ENCODE measurements at places on chromosomes 1 and 21.

GRCh38 chr1:174991473-174991872 is 8.3 kb upstream of the CACYBP start:
- DNase-seq, result no peak

GRCh38 chr1:204295671-204296070 is 64.1 kb downstream of the PLEKHA6 start:
- no peak for DNase-seq

DNA sequence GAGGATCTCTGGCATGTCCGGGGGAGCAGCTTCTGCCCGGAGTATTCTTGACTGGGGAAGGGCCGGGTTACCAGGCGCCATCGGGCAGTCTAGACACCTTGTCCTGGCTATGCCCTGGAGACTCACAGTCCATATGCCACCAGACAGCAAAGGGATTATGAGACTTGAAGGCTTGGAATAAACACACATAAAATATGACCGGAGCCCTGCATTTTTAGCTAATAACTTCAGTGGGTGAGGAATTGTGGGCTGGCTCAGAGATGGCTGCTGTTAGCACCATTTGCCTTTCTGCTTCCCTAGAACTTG is 15.5 kb downstream of the NTPCR start:
- DNase-seq, result no peak

- no peak for DNase-seq
These were observed 528.5 kb downstream of the ADGRL2 start for GRCh38 chr1:82329226-82329625.

DNA sequence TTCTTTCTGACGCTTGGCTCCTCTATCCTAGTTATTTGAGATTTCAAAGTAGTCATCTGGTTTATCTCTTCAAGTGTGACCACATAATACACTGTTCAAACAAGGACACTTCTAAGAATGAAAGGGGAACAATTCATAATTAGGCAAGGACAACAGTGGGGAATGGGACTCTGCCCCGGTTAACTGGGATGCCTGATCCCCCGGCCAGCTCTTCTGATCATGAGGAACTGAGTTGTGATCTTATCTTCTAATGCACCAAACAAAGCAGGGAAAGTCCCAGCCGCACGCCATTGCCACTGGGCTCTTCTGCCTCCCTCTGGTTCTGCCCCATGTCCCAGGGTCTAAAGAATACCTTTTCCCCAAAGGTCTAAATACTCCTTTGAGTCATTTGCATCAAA is 158.2 kb upstream of the IRF2BP2 start:
- DNase-seq, result peak; percentile 30

GRCh38 chr1:174748586-174748985 is 251.2 kb upstream of the CACYBP start:
- no peak for DNase-seq

GRCh38 chr1:9670085-9670484 is 18.6 kb downstream of the PIK3CD start:
- DNase-seq, result no peak

DNA sequence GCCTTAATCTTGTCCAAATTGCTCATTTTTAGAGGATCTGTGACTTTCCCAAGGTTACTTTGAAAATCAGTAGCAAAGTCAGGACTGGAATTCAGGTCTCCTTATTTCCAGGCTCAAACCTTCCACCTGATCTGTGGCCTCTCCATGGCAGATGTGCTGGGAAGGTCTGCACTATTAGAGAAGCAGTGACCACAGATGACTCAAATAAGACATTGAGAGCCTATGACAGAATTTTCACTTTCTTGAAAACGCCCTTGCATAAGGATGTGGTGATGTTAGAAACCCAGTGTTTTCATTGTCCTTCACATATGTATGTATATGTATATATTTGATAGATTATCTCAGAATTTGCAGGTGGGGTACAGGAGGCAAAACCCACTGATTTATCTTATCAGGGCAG is 45.3 kb downstream of the TTC39A start:
- DNase-seq, result no peak

GRCh38 chr1:245585252-245585959 is 430.6 kb downstream of the KIF26B start:
- DNase-seq, result no peak

- DNase-seq, result no peak
These were observed 115.0 kb downstream of the LACTBL1 start for GRCh38 chr1:22857661-22858060.

DNA sequence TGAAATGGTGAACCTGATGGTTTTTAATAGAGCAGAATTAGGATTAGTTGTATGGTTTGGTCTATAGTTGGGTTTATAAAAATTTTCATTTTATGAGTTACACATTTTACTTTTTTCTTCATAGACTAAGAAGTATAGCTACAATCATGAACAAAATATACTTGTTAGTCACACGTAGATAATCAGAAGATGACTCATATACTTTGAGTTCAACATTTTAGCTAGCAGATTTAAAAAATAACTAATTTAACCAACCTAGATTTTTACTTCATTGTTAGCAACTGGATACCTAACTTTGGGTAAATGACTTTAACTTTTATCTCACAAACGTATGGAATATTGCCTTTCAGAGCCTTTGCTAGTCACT is 27.9 kb downstream of the MORC3 start:
- DNase-seq, result no peak

- peak; percentile 62 for DNase-seq
These were observed 1.9 kb downstream of the RUSC1 start for GRCh38 chr1:155322571-155322952.

DNA sequence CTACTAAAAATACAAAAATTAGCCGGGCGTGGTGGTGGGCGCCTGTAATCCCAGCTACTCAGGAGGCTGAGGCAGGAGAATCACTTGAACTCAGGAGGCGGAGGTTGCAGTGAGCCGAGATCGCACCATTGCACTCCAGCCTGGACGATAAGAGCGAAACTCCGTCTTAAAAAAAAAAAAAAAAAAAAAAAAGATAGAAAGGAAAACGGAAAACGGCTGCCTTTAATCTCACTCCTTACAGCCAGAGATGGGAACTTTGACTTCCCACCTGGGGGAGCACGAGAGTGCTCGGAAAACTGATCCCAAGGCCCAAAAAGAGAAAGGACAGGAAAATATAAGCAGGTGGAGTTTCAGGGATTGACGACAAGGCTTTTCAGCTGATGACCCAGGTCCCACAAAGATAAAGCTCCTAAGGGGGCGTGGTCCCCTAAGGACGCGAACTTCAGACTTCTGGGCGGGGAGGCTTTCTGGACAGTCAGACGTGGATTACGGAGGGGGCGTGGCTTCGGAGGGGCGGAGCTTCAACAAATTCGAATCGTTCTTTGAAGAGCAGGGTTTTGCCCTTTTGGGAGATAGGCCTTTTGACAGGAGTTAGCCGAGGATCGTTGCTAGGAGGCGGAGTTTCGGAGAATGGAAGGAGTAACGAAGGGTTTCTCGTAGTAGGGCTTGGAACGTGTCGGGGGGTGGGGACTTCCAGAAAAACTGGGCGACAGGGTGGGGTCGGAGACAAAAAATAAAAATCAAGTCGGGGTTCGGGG is 958 bp upstream of the CKS1B start:
- peak; percentile 99 for DNase-seq

- DNase-seq, result no peak
These were observed 2.5 kb upstream of the HLX start for GRCh38 chr1:220876511-220877376.
